ENCODE measurements at places on chromosomes 1 and 21.

- no peak for DNase-seq
Observed at GRCh38 chr1:220243947-220244346, 28.3 kb downstream of the RAB3GAP2 start.

DNA sequence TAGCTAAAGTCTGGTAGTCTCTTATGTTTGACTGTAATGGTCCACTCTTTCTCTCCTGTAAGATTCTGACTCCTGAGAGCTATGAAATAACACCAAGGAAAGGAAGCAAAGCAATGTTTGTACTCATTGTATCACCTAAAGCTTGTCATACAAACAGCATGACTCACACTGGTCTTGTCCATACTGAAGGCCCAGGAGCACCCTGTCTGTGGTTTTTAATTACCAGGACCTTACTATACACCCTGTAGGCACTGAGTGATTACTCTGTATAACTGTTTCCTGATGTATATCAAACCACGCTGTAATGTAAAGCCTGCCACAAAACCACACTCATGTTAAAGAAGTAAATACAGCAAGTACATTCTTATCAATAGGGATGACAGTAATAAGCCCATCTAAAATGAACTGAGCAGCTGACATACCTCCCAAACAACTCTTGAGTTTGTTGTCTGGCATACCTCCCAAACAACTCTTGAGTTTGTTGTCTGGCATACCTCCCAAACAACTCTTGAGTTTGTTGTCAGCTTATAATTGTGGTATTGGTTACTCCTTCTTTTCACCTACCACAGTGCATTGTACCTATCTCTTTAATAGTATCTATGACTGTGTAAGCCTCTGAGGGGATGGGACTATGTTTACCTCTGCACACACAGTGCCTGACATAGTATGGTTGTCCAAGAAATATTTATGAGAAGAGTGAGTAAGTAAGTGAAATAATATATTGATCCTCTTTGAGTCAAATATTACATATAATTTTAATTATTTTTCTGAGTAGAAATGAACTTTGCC, 11.6 kb upstream of the TNFSF18 start:
- peak; percentile 52 for DNase-seq

DNA sequence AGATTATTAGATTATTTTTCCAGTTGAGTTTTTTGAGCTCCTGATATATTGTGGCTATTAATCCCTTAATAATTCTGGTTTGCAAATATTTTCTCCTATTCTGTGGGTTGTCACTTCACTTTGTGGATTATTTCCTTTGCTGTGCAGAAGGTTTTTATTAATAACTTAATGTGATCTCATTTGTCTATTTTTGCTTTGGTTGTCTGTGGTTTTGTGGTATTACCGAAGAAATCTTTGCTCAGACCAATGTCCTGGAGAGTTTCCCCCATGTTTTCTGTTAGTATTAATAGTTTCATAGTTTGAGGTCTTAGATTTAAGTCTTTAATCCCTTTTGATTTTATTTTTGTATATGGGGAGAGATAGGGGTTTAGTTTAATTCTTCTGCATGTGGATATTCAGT, 7.1 kb upstream of the TBX19 start:
- DNase-seq: no peak

GRCh38 chr1:81509594-81509993, 291.1 kb upstream of the ADGRL2 start:
- DNase-seq: no peak

DNA sequence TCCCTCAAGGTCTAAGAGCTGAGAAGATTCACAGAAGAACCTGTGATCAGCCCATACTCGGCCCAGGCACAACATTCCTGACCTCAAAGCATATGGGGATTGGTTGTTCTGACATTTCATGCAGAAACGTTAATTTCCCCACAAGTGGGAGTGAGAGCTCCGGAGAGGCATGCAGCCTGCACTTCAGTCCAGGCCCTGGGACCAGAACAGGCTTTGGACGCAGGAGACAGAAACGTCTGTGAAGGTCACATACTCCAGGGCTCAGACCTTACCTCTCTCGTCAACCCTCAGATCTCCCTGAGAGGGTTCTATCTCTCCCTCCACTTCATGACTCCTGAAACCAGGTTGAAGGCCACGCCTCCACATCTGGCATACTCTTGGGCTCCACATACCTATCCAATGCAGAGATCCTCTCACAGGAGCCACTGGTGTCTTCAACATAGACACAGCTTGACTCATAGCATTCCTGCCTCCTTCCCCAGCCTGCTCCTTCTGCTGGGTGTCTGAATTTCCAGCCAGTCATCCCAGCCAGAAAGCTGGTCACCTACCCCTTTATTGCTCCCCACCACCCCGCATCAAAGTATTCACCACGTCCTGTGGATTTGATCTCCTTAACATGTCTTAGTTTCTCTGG, 149.2 kb downstream of the OMA1 start:
- DNase-seq: no peak
